ENCODE measurements at places on chromosomes 5 and 9.

DNA sequence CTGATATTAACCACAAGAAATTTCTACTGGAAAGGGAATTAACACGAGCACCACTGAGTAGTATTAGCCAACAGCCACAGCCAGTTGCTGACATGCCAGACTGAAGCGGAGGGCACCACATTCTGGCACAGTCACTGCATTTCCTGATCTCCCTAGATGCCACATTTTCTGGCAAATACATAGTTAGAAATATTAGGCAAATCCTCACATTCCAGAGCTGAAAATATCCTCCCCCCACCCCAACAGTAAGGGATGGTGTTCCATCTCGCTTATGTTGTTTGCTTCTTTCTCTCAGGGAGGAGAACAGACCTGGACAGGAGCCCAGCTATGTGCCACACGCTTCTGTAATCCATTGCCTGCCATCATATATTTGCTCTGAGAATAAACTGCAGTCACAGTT is 32.8 kb upstream of the MCTP1 start:
- DNase-seq: no peak

- no peak for DNase-seq
Measured at GRCh38 chr5:33966805-33967204, 17.7 kb downstream of the SLC45A2 start.

DNA sequence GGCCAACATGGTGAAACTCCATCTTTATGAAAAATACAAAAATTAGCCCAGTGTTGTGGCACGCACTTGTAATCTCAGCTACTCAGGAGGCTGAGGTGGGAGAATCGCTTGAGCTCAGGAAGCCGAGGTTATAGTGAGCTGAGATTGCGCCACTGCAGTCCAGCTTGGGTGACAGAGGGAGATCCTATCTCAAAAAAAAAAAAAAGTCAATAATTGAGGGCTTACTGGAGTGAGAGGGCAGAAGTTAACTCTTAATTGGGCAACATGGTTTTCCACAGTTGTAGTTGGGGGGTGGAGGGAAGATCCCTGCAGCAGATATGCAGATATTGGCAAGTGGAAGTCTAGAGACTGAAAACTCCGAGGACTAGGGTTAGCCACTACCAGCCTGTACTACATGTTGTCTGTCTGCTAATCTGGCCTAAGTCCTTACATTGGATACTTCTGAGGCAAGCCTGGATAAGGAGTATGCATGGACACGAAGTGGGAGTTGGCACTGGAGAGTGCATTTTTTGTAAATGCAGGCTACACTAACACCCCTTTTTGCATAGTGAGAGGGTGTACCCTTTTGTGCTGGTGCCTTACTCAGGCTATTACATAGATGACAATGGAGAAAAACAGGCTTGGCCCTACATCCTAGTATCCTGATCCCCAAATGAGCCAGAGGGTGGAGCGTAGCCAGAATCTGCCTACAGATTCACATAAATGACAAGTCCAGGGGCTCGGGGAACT is 89.0 kb upstream of the NIPBL start:
- no peak for DNase-seq

DNA sequence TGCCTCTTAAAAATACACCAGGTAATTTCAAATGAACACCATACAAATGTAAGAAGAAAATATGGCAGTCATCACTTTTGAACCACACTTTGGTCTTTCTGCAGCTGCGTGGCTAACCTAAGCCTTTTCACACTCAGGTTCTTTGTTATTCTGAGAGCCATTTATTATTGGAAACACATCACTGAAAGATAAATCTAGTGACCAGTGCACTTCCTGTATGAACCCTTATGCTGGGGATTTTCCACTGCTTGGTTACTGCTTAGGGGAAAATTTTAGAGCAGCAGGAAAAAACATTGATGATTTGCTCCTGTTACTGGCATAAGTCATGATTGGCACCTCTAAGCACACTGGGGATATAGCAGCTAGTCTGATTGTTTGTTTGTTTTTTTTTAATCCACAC is 58.6 kb upstream of the RANBP3L start:
- DNase-seq: no peak

GRCh38 chr5:140988100-140988499 is 21.8 kb downstream of the PCDHAC2 start:
- no peak for DNase-seq

GRCh38 chr9:11064909-11065308 is 452.1 kb upstream of the PTPRD start:
- peak; percentile 23 for DNase-seq

DNA sequence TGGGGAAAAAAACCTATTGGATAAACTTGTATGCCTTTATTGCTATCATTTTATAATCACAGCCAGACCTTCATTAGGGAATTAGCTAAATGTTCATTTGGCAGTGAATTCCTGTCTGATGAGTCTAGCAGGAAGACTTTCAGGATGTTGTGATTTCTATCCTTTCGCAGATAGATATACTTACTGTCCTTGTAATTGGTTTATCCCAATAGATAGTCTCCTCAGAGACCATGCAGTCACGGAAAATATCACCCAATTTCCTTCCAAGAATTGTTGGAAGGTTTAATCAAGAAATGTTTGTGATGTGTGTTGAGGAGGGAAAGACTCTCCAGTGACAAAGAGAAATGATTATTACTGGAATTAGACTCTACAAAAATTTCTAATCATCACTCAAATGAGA is 1937.9 kb upstream of the WWC1 start:
- DNase-seq: no peak

- DNase-seq: no peak
Measured at GRCh38 chr5:200985-201384, 9.7 kb downstream of the LRRC14B start.

DNA sequence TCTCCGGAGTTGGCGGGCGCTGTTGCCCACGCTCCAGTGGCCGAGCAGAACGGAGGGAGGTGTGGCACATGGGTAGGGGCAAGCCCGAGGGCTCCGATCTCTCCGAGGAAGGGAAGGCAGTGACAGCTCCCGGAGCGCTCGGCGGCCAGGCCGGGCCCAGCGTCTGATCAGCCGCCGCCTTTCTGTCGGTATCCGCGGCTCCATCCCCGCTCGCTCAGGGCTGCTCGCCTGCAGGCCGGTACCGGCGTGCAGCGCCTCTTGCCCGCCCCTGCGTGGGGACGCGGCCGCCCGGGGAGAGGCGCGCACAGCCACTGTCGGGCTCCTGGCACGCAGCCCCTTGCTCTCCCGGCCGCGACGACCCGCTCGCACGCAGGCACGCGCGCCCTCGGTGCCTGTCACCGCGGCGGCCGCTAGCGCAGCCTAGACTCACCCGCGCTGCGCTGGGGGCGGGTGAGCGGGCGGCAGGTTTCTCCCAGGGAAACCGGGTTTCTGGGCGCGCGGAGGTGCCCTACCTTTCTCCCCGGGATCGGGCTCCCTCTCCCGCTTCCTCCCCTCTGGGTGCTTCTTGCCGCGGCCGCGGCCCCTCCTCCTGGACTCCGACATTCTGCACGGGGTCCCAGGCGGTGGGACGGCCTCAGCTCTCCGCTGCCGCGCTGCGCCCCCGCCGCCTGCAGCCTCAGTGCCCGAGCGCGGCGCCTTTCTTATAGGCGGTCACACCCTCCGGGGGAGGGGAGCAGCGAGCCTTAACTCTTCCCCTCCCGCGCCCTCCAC is 108.4 kb downstream of the PSD2 start:
- no peak for DNase-seq

GRCh38 chr5:89055695-89056085 is 172.7 kb upstream of the MEF2C start:
- no peak for DNase-seq

DNA sequence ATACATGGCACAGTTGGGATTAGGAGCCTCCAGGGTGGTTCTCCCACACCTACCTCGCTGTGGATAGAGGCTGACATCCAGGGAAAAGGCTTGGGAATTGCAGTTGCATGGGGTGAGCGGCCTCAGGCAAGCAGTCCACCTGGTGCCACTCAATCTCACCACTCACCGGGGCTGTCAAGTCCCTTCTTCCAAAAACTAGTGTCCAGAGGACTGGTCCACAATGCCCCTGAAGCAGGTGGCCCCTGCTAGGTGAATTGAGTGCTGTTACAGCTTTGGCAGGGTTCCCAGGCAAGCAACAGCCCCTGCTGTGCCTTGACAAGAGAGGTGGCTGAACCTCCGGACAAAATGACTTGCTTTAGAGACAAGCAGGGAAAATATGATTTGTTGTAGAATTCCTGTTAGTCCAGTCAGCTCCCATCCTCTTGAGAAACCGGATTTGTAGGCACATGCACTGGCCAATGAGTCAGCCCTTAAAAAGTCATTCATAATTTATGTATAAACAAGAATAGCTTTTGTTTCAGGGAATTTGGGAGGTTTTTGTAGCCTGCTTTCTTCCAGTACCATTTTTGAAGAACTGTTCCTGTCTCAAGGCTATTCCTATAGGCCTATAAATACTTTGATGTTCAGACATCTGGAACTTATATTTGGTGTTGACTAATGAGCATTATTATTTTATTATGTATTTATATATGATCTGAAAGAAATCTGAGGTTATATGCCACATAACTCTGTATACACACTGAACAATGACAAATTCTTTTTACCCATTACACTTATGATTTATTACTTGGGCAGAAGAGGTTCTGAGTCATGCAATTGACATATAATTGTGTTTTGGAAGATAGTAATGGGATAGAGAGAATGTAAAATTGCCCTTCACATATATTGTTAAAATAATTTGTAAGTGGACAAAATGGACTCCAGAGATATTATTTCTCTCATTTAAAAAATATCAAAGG is 411.1 kb downstream of the ACTL7B start:
- DNase-seq: no peak

GRCh38 chr5:10384483-10384882 is 31.0 kb downstream of the MARCHF6 start:
- DNase-seq: no peak

DNA sequence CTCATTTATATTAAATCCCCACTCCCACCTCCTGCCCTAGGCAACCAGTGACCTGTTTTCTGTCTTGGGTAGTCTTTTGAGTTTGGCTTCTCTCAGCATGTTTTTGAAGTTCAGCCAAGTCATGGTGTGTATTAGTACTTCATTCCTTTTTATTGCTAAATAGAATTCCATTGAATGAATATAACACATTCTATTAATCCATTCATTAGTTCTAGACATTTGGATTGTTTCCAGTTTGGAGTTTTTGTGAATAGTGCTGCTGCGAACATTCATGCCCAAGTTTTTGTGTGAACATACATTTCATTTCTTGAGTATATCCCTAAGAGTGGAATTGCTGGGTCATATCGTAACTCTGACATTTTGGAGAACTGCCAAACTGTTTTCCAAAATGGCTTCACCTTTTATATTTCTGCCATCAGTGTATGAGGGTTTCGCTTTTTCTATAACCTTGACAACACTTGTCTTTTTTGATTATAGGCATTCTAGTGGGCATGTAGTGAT is 2.7 kb downstream of the ZNF346 start:
- DNase-seq: no peak

DNA sequence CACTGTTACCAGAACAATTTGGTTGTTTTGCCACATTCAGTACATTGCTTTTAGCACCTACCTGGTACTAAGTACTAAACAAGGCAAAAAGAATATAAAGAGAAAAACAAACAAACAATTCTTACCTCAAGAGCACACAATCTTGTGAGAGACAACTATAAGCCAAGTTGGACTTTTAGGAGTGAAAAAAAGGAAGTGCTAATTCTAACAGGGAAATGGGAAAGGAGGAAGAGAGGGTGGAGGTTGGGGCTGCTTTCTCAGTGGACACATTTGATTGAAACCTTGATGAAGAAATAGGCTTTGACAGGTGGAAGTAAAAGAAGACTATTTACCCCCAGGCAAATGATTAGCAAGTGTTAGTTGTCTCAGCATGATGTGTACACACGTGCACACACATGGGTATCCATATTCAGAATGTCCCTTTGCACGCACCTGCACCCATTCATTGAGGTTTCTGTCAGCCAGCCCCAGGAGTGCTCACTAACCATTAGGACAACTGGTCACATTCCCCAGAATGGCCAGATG is 302.6 kb downstream of the ACTL7B start:
- DNase-seq: no peak

GRCh38 chr9:81132318-81132717 is 557.0 kb downstream of the TLE1 start:
- no peak for DNase-seq

DNA sequence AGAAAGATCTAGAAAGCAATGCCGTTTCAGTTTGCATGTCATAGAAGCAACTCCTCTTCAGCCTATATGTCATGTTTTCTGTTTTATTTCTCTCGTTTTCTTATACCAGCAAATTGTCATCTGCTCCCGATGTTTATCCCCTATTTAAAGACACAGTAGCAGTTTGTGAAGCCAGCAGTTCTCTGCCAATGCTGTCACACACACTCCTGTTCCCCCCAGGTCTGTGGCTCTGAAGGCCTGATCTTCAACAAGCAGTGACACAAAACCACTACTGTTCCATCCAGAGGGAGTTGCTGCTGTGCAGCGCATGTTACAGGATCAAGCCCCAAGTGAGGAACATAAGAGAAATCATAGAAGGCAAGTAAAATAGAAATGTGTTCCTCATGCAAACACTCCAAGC is 364.1 kb upstream of the SLC30A5 start:
- DNase-seq: no peak

GRCh38 chr5:36681711-36682110 is 75.3 kb downstream of the SLC1A3 start:
- DNase-seq: no peak

- no peak for DNase-seq
Measured at GRCh38 chr9:126671381-126671831, 57.7 kb downstream of the LMX1B start.

- no peak for DNase-seq
Measured at GRCh38 chr9:127961613-127962155, 19.1 kb downstream of the EEIG1 start.

DNA sequence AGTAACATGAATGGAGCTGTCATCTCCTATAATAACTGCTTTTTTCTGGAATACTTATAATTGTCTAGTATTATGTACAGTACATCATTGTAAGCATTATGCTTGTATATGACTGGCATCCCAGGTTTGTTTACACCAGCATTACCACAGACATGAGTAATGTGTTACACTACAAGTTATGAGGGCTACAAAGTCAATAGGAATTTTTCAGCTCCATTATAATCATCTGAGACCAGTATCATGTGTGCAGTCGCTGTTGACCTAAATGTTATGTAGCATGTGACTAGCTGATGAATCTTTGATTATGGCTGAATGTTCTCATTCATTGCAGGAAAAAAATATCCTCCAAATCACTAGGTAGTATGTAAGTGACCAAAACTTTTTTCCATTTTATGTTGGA is 2.2 kb downstream of the ZCCHC9 start:
- DNase-seq: no peak

GRCh38 chr5:129460936-129461710 is 1.0 kb downstream of the ADAMTS19 start:
- DNase-seq: no peak

All from NCI-H187 treated with DMSO at 0.1 percent for 48 hours (cell line).